ENCODE measurements at places on chromosomes 11 and 22.
A peak's percentile ranks its signal among the peaks of the same experiment; 100 is the strongest.

- no peak for DNase-seq
Observed at GRCh38 chr22:32607086-32607485, 132.5 kb downstream of the FBXO7 start.

GRCh38 chr11:35615921-35616900 lies 2.0 kb upstream of the FJX1 start:
- peak; percentile 96 for DNase-seq

- no peak for DNase-seq
Observed at GRCh38 chr22:39797528-39798147, 95.9 kb downstream of the ENTHD1 start.

DNA sequence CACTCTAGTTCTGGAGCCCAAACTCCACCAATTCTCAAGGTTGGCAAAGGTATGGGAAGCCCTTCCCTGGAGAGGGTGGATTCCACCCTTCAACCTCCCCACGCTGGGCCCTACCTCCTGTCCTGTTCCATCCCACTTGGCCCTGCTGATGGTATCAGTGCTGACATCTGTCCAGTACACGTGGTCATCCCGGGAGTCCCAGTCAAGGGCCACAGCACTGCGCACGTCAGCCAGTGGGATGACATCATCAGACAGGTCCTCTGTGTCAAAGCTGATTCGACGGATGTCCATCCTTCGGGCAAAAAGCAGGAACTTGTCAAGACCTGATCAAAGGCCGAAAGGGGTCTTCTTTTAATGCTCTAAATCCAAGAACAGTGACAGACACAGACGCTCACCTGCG lies 32.1 kb downstream of the LRP4 start:
- DNase-seq, result no peak

DNA sequence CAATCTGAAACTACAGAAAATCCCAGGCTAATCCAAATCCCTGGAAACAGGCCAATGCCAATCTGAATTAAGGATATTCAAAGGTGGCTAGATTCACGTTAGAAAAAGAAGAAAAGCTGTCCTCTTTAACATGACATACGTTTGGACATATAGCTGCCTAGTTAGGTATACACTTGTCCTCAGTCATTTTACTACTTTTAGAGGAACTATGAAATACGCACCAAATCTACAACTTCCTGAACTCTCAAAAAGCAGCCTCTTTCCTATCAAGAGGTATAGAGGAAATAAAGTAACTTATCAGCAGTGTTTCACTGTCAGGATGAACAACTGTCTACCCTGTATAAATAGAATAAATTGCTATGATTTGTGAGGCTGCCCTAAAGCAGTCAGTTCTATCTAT lies 24.0 kb downstream of the KMT5B start:
- DNase-seq, result no peak

GRCh38 chr11:19994672-19995071 lies 165.6 kb downstream of the DBX1 start:
- DNase-seq, result no peak

DNA sequence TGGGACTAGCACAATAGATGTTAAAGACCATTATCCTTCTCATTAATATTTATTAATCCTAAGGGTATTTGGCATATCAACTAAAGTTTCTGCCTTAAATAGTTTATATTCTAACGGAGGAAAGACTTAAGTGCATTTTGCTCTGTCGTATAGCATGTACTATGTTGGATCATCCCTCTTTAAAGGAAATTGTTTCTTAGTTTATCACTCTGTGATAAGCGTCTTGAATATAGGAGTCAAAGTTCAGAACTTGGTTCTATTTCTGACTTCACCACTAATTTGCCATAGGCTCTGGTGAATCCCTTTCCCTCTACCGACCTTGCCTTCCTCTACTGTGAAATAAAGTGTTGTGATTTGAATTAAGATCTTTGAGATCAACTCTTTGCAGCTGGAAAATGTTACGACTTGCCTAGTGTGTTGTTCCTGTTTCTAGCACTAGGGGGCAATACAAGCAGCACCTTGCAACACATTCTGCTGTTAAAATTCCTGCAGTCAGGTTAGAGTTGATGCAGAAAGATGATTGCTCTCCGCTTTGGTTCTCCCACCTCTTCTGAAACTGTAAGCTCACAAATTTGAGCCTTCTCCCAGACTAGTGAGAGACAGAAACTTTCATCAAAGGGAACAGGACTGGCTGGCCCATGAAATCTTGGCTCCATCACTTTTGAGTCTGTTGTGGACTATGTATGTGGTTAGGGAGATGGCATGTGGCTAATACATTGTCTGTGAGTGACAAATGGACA lies 27.8 kb upstream of the ZNRF3 start:
- peak; percentile 59 for DNase-seq

DNA sequence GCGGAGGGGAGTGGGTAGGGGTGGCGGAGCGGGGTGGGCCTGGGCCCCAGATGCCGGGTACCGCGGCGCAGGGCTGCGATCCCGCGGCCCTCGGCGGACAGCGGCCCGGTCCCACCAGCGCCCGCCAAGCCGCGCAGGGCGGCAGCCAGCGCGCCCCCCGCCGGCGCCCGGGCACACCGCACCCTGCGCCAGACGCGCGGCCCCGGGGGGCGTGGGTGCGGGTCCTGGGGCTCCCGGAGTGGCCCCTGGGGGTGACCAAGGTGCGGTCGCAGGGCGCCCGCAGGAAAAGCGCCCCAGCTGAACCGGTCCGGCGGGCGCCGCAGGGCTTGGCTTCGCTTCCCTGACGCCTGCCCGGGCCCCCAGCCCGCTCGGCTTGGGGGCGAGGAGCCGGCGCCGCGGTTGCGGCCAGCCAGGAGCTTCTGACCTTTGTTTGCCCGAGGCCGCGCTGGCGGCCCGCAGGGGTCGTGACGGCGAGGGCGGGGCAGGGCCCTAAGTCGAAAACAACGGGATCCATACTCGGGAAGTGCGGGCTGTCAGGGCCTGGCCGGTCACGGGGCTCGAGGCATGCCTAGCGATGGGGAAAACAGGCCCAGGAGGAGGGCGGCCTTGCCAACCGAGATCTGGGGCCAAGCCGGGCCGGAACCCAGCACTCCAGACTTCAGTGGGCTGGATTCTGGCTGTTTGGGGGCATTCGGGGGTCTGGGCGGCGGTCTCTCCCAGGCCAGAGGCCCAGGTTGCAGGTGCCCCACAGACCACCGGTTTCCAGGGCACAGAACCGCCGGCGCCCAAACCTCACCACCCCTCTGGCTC lies 581 bp upstream of the AP5B1 start:
- no peak for DNase-seq

GRCh38 chr11:46984548-46984947 lies 48.0 kb downstream of the CSTPP1 start:
- DNase-seq, result no peak

GRCh38 chr11:11442791-11443190 lies 89.7 kb upstream of the CSNK2A3 start:
- no peak for DNase-seq

DNA sequence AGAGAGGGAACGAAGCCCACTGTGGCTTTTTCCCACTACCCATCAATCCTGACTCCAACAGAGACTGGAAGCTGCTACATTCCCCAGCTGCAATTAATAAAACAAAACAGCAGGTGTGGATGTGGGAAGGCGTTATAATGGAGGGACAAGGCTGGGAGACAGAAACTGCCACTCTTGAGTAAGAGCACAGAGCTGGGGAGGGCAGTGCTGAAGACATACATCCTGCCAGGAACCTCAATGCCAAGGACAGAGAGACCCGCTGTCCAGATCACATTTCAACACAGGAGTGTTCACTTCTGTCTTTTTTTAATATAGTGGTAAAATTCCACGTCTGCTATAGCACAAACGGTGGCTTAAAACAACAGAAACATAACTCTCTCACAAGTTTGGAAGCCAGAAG lies 94.5 kb downstream of the LARGE1 start:
- no peak for DNase-seq

- DNase-seq, result no peak
Observed at GRCh38 chr11:35046681-35047080, 92.3 kb upstream of the CD44 start.

DNA sequence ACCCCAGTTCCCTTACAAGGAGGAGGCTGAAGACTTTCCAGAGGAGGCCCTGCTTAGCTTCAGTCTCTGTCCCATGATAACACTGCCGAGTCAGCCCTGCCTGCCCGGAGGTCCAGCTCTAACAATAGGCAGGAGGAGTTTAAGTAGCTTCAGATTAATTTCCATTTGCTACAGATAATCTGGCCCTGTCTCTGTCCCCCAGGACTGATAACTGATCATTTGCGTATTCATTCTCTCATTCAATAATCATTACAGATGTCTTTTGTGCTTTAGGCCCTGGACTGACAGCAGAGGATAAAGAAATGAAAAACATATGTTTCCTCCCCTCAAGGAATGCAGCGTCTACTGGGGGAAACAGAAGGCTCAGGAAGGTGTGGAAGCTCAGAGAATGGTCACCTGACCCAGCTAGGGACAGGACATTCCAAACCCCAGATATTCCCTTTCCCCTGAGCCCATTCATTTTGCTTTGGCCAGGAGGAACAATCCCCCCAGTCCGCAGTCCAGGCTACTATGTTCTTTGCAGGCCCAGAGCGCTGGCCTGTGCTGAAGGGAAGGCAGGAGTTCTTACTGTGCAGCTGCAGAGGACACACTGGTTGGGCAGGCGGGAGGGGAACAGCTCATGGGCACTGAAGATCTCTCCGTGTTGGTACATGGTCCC lies 20.8 kb downstream of the CHRDL2 start:
- DNase-seq, result no peak

DNA sequence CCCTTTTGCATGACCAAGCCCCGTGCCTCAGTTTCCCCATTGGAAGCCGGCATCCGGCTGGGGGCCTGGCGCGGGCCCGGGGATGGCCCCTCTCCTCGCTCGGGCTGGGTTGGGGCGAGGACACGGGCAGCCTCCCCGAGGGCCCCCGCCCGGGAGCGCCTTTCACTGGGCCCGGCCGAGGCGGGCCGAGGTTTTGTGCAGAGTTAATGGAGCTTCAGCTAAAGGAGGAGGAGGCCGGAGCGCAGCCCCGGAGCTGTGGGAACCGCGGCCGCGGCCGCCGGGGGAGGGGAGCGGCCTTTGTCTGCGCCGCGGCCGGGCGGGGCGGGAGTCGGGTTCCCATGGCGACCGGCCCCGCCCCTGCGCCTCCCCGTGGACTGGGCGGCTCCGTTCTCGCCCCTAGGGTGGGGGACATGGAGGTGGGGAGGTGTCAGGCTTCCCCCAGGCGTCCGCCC lies 1.4 kb upstream of the MAPK11 start:
- peak; percentile 65 for DNase-seq

GRCh38 chr11:77371646-77372045 lies 70.2 kb upstream of the GDPD4 start:
- peak; percentile 94 for DNase-seq

DNA sequence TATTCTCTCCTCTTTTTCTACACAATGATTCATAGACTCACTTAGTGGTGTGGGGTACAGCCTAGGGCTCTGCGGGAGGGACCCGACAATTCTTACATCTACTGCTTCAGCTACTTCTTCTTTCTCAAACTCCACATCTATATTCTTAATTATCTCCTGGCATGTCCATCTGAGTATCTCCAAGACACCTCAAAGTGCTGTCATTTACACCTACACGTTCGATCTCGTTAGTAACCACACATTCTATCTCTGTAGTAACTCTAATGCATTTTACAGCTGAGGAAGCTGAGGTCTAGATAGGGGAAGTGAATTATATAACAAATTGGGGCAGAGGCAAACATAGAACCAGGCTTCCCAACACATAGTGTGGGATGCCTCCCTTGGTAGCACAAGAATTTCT lies 27.7 kb upstream of the RRM1 start:
- no peak for DNase-seq

DNA sequence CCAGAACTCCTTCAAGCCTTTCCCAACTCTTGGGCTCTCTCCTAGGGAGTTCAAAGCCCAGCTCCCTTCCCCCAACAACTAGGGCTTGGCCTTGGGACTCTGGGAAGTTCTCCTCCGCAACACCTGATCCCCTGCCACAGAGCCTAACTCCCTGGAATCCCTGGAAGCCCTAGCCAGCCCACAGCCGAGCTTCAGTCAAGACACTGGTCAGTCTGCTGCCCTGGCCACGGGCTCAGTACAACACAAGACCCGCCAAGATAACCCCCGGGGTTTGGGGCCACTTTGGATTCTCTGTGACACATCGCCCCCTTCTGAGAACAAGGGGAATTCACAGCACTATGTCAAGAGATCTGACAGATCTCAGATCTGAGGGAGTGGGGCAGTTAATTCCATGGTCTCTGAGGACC lies 58.3 kb downstream of the SLC22A12 start:
- peak; percentile 33 for DNase-seq

DNA sequence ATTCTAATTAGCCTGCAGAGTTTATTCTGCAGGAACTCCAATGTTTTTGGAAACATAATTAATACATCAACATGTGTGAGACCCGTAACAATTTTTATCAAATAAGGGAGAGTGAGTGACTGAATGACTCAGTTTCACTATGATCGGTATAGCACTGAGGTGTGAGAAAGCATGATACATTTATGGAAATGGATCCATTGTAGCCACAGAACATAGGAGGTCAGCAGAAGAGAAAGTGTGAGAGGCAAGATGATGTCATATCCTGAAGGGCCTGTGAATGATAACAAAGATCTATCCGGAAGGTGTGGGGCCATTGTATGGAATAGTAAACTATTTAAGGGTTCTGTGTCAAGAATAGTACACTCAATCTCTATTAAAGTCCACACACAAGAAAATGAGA lies 1406.1 kb upstream of the TENM4 start:
- no peak for DNase-seq

DNA sequence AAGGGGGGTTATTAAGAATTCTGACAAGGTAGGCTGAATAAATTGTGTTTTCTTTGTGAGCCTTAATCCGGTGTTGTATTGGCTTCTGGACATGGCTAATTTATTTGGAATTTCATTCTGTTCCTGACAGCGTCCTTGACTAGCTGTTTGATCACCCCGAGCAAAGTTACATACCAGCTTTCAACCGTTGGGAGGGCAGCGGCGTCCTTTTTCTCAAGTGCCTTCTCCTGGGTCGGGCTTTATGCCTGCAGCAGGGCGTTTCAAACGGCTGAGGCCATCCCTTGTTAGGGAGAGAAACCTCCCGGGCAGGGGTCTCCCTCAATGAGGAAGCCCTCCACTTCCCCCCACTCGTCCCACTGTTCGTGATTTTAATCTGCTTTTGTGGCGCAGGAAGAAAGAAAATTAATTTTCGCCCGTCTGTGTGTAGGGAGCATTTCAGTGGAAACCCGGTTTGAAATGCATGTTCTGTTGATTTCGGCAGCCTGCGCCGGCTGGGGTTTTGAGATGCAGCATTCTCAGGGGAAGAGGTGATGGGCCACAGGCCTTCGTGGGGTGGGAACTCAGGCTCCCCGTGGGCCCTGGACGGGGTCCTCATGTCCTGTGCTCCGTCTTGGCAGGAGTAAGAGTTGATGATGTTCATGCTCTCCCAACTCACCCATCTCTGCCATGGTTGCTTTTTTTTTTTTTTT lies 2.9 kb upstream of the SMIM38 start:
- DNase-seq, result no peak

- DNase-seq, result no peak
Observed at GRCh38 chr22:23060612-23061400, 9.5 kb upstream of the GNAZ start.

DNA sequence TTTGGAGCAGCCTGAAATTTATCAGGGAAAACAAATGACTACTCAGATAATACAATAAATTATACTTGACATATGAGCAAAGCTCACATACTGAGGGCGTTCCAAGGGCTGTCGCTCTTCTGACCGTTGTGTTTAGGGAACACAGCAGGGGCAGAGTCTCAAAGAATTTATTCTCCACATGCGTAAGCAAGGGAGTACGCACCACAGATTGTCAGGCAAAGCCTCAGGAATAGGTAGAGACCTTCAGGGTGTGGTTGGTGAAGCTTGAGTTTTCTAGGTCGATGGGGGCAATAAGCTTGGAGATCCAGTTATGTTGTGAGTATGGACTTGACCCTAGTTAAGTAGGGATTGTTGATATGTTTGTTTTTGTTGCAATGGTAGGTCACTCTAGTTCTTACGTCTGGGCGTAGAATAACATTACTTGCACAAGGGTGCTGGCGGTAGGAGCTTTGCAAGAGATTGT lies 830 bp downstream of the ACAT1 start:
- DNase-seq, result peak; percentile 52

Measured in NCI-H2171 treated with DMSO at 0.1 percent for 48 hours (cell line).